ENCODE measurements at places on chromosomes 2 and 18.

DNA sequence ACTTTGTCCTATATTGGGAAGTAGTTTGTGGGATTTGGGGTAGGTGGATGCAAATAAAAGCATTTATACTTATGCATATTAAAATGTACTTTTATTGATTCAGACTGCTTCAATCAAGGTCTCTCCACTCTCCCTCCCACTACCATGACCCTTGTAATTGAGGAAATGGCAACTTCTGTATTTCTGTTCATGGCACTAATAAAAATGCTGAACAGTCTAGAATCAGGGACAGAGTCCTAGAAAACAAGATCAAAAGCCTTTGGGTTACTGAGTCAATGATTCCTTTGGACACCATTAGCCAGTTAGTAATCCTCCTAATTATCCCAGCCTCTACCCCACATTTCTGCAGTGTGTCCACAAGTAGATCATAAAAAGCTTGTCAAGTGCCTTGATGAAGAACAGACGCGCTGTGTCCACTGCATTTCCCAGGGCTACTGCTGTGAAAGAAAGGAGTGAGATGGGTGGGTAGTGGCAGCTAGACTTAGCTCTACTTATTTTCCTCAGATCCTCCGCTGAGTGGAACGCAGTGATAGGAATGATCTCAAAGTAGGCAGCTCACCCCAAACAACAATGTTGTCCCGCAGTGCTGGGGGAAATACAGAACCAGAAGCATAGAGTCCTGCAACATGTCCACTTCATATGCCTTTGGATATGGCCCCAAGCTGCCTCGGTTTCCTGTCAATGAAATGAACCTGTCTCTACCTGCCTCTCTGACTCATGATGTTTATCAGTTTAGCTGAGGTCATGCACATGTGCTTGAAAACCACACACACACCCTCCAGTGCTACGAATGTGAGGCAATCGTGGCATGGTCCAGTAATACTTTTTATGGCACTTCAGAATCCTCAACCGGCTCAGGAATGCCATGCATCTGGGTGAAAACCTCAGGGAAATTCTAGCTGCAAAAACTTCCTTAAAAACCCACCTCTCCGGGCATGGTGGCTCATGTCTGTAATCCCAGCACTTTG, 115.5 kb downstream of the COL6A3 start:
- DNase-seq = peak; percentile 94

DNA sequence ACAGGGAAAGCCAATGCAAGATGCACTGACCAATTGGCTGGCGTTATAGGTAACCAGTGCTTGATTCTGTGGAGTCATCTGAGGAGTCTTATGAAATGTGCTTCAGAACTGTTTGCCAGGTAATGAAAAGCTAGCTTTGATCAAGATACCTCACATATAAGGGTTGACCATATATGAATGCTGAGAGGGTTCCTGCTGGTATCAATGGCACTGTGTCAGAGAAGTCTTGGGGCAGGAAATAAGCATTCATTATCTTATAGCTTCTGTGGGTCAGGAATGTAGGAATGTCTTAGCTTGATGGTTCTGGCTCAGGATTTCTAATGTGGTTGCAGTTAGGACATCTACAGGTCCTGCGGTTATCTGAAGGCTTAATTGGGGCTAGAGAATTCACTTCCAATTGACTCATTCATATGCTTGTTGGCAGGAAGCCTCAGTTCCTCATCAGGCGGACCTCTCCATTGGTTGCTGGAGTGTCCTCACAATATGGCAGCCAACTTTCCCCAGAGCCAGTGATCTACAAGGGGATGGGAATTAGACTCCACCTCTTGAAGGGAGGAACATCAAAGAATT, 22.1 kb upstream of the TCF7L1 start:
- DNase-seq = no peak

DNA sequence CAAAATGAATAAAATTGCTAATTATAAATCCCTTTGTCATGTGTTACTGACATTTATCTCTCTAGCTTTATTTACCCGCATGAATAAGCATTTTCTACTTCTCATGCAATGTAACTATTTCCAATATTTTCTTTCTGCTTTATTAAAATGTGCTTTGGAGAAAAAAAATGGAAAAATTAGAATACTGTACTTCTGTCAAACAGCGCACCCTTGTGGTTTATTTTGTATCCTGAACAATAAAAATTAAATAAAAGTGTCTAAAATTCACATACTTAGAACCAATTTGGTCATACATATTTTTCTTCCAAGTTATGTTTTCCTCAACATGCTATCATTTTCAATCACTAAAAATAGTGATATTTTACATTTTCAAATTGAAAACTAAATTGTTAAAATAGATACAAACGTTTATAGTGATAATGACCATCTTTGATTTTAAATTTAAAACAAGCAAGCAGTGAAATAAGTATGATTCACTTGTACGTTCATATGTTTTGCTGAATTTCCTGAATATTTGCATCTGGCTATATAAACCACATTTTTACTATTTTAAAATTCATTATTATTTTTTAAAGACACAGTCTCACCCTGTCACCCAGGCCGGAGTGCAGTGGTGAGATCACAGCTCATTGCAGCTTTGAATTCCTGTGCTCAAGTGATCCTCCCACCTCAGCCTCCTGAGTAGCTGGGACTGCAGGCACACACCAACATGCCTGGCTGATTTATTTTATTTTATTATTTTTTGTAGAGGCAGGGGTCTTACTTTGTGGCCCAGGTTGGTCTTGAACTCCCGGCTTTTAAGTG, 95.9 kb upstream of the GRB14 start:
- no peak for DNase-seq

DNA sequence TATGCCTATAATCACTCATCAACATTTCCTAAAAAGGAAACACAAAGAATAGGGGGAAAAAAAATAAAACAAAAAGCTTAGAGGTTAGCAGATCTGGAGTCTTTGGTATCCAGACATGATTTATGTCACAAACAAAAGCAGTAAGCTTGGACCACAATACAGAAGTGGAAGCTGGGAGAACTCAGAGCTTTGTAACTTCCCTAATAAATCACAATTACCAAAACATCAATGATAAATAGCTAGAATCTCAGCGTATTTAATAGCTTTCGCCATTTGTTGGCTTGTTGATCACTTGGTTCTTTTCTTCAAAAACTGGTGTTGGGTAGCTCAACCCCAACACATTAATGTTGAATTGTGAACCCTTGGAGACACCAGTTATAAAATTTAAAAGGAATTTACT, 392.5 kb downstream of the IRS1 start:
- DNase-seq = no peak

GRCh38 chr18:79586436-79587225, 93.0 kb upstream of the CTDP1 start:
- DNase-seq = no peak

GRCh38 chr2:238670111-238670585, 177.7 kb upstream of the TWIST2 start:
- no peak for DNase-seq

DNA sequence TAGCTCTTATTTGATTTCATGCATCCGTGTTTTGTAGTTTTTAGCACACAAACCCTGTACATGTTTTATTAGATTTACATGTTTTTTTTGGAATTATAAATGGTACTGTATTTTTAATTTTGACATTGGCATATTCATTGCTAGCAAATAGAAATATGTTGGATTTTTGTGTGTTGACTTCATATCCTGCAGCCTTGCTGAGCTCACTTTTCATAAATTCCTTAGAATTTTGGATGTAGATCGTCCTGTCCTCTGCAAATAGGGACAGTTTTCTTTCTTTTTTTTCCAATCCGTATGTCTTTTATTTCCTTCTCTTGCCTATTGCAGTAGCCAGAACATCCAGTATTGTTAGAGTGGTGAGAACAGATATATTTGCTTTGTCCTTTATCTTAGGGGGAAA, 46.7 kb upstream of the GPR17 start:
- DNase-seq = no peak

DNA sequence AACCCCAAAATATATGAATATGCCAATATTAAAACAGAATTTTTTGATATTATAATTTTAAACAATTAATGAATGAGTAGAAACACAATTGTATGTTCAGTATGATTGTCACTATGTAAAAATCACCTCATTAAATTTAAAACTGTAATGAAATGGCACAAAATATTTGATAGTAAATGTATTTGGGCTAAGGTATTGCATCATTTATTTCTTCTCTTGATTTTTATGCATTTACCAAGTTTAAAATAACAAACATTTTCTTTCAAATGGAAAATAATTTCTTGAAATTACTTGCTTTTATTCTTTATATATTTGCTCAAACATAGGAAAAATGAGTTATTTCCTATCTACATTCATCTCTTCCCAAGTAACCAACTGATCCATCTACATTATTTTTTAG, 782.6 kb downstream of the KCNJ3 start:
- no peak for DNase-seq

- no peak for DNase-seq
These were observed 21.6 kb downstream of the EIPR1 start for GRCh38 chr2:3355951-3356569.

GRCh38 chr2:237573721-237574415, 7.5 kb downstream of the PRLH start:
- DNase-seq = no peak

- DNase-seq = no peak
These were observed 19.9 kb upstream of the SP3 start for GRCh38 chr2:173984866-173985604.

GRCh38 chr18:8826971-8827370, 121.6 kb downstream of the MTCL1 start:
- no peak for DNase-seq

- DNase-seq = no peak
These were observed 143.5 kb upstream of the SP5 start for GRCh38 chr2:170571612-170572011.

DNA sequence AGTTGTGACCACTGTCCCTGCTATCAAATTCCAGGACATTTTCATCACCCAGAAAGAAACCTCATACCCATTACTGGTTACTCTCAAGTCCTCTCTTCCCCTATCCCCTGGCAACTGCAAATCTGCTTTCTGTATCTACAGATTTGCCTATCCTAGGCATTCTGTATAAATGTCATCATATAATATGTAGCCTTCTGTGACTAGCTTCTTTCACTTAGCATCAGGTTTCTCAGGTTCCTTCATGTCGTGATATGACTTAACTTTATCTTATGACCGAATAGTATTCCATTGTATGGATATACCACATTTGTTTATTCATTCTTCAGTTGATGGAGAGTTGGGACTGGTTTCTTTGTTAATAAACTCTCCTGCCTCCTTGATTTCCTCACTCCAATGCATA, 60.5 kb downstream of the PMAIP1 start:
- DNase-seq = no peak

GRCh38 chr2:7721413-7721995, 804.3 kb downstream of the RNF144A start:
- DNase-seq = no peak

- no peak for DNase-seq
These were observed 24.6 kb upstream of the DAW1 start for GRCh38 chr2:227846831-227847230.

DNA sequence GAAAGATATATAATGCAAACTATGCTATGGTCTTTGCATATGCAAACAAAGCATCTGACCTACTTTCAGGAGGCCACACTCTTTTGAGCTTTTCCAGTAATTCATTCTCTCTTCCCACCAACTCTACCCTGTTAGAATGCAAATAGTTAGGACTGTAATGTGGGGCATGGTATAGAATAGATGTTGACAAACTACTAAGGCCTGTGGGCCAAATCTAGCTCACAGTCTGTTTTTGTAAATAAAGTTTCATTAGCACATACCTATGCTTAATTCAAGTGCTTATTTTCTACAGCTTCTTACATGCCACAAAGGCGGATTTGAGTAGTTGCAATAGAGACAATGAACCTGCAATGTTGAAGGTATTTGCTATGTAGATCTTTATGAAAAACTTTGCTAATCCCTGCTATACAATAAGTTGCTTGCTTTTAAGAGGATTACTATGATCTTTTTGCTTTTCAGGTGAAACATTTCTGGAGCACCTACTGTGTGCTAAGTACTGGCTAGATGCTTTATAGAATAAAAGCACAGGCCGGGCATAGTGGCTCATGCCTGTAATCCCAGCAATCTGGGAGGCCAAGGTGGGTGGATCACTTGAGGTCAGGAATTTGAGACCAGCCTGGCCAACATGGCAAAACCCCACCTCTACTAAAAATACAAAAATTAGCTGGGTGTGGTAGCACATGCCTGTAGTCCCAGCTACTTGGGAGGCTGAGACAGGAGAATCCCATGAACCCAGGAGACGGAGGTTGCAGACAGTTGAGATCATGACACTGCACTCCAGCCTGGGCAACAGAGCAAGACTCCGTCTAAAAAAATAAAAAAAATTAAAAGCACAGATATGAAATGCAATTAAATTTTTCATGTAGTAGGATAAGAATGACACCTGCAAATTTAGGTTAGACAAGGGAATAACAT, 267.8 kb downstream of the DPP10 start:
- no peak for DNase-seq

DNA sequence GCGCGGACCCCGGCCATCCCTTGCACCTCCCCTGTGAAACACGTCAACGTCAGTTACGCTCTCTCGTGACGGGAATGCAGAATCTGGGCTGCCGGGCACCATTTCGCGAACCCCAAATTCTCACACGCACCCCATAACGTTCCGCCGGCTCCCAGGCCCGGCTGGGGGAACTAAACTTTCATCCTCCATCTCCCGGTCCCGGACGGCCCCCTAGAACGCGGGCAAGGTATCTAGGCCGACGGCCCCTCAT, 544 bp downstream of the DNAJC27 start:
- DNase-seq = no peak

DNA sequence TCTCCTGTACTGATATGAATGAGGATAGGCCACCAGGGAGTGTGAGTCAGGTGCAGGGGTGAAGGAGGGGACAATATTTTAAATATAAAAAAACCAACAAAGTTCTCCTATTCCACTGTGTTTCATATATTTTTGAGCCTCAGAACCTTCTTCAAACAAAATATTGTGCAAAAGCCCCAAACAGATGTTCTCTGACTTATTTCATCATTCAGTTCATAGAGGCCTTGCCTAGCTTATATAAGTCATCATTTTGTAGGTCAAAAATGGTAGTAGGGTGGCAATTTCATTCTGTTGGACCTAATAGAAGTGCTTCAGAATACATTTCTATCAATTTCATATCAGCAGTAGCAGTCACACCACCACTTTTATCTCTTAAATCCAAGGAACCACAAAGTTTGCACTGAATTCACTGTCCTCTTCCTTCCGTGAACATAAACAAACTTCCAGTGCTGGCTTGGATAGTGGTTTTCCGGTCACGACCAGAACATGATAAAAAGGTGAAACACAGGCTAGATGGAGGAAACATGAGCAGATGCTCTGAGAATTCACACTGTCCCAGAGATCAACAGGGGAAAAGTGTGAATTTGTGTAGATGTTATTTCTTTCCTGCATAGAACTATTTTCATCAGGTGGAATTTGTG, 99.1 kb downstream of the EN1 start:
- no peak for DNase-seq

DNA sequence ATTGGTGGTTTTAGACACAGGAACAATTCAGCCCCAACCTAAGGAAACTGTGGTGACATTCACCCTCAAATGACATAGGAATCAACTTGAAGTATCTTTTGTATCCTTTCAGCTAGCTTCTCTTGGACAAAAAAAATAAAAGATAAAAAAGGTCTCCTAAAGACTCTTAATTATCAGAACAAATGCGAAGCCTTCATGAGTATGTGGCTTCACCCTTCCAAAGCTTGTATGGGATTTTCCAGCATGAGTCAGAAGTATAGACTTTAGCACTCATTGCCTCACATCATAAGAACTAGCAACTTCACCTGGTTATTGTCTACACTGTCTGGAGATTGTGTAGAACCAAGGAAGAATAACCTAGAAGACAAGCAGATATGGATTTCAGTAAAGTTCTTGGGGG, 135.4 kb downstream of the LAMA3 start:
- no peak for DNase-seq

Data from HFF-Myc (cell line).